RCC 7860 (cell line): ENCODE measurements at places on chromosomes 7 and 10.

DNA sequence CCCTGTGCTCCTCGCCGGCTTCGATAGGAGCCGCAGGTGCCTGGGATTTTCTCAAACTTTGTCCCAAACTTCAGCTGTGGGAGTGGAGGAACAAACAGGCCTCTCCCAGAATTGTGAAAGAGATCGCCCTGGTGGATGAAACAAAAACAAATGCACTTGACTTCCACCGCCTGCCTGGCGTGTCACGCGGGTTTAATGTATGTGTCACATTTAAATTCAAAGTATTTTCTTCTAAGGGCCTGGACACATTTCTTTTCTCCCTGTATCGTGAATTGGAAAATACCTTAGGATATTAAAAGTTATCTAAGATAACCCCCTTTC, 694 bp upstream of the WASL start:
- peak; percentile 64 for DNase-seq

DNA sequence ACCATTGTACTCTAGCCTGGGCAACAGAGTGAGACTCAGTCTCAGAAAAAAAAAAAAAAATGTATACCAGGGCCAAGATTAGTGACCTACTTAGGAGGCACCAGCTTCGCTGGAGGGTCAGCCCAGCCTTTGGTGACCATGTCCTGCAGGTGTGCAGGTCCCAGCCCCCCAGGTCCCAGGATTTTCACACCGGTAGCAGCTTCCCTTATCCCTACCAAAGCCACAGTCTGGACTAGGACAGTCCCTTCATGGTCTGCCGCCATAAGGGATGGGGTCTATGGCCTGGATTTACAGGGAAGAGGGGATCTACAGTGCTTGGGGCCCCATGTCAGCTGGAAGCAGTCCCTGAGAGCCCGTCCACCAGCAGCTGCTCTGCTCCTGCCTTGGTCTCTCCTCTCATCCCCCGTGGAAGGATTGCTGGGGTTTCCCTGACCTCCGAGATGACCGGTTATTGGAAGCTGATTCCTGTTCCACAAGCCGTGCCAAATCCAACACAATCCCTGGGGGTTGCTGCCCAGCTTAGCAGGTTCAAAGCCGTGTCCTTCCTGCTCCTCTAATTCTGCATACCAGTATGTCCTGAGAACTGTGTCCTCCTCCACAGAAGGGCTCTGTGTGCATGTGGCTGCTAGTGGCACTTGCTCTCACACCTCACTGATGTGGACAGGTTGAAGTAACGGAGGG, 11.0 kb upstream of the NDUFB2 start:
- DNase-seq: no peak

GRCh38 chr10:130140425-130140824, 4.2 kb downstream of the GLRX3 start:
- no peak for DNase-seq

DNA sequence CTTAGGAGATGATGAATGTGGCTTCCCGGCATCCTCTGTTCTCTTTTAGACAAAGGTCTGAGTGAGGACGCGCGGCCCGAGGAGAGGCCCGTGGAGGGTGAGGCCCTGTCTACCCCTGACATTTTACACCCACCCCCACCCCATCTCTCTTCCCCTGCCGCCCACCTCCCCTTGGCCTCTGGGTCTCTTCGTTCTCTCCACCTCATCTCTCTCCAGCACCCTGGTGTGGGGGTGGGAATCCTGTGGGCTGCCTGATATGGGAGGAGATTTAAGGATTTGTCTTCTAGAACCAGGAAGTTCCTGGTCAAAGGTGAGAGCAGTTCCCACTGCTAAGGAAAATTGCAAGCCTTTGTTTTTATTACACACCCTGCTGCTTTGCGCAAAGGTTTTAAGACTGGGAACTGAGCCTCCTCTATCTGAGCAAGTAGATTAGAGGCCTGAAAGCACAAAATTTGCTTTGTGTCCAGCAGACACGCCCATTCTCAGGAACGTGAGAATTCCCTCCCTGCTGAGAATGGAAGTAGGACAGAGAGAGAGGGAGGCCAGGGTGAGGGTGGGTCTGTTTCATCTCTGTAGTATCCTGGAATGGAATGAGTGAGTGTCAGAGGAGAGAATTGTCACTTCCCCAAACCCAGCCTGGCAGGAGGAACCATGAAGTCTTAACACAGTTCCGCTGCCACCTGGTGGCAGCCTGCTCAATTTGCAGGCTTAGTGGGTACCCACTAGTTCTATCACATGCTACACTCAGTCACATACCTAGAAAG, 91.2 kb downstream of the GTF2IRD1 start:
- DNase-seq: peak; percentile 78

DNA sequence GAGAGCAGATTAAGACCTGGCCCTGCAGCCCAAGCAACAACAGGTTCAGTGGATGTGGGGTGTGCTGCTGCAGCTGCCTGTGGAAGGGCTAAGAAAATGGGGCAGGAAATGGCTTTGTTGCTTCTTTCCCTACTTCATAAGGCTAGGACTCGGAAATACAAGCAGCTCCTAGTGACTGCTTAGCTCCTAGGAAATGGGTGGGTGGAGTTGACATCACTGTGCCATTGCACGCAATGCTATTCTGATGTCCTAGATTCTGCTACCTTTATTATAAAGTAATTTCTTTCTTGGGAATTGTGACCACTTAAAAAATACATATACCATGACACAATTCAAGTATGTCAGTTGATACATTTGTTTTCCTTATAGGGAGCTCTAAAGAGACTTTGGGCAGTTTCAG, 155.8 kb downstream of the FANK1 start:
- no peak for DNase-seq

DNA sequence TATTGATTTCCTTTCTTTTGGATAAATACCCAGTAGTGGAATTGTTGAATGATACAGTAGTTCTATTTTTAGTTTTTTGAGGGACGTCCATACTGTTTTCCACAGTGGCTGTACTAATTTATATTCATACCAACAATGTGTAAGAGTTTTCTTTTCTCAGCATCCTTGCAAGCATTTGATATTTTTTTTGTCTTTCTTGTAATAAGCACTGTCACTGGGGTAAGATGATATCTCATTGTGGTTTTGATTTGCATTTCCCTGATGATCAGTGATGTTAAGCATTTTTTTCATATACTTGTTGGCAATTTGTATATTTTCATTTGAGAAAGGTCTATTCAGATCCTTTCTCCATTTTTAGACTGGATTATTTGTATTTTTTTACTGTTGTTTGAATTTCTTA, 308.7 kb downstream of the PTEN start:
- no peak for DNase-seq

DNA sequence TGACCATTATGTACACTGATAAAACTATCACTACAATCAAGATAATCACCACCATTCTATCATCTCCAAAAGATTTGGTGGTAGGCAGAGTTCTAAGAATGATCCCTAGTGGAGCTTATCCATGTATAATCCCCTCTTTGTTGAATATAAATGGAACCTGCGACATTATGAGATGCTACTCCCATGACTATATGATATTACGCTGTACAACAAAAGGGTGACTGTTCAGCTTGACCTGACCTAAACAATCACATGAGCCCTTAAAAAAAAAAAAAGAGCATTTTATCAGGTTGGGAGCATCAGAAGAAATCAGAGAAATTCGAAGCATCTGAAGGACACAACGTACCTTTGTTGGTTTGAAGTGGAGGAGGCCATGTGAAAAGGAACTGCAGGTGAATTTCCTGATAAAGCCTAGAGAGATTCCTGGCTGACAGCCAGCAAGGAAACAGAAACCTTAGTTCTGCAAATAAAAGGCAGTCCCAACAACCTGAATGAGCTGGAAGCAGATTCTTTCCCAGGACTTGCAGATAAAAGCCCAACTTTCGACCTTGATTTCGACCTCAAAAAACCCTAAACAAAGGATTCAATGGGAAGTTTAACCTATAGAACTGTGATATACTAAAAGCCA, 270.7 kb downstream of the ADRA2A start:
- DNase-seq: no peak

- DNase-seq: no peak
These were observed 114.0 kb upstream of the CNTNAP2 start for GRCh38 chr7:146002431-146003078.

DNA sequence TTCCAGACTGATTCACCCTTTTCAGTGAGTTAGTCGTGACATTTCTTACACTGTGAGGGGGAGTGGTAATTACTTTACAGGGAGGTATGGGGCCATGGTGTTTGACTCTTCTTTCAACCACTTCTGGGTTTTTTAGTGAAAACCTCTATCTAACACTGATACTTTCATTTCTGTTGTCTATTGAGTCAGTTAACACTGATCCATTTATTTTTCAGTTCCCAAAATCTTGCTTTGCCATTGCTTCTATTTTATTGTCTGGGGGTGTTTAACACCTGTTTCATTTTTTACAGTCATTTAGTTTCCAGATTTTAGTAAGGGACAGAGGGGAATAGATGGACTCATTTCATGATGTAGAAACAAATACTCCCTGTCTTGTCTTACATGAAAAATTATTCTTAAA, 61.5 kb downstream of the HELLS start:
- no peak for DNase-seq

DNA sequence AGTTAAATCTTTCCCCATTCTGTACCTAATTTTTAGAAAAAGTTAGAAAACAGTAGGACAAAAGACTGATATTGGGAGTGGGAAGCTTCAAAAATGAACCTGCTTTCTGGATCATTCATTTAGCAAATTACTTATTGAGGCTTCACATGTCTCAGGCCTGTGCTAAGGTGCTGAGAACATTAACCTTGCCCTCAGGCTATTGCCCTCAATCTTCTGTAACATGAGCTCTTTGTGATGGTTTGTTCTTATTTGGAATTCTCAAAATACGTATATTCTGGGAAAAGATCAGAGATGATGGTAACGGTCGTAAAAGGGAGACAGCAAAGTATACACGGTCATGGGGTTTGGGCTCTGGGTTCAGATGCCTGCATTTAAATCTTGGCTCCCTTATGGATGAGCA, 39.5 kb upstream of the PRKG1 start:
- no peak for DNase-seq

- peak; percentile 10 for DNase-seq
These were observed 244.5 kb upstream of the ANKRD30A start for GRCh38 chr10:36880898-36881297.

GRCh38 chr7:106049139-106049752, 62.9 kb downstream of the SYPL1 start:
- no peak for DNase-seq

DNA sequence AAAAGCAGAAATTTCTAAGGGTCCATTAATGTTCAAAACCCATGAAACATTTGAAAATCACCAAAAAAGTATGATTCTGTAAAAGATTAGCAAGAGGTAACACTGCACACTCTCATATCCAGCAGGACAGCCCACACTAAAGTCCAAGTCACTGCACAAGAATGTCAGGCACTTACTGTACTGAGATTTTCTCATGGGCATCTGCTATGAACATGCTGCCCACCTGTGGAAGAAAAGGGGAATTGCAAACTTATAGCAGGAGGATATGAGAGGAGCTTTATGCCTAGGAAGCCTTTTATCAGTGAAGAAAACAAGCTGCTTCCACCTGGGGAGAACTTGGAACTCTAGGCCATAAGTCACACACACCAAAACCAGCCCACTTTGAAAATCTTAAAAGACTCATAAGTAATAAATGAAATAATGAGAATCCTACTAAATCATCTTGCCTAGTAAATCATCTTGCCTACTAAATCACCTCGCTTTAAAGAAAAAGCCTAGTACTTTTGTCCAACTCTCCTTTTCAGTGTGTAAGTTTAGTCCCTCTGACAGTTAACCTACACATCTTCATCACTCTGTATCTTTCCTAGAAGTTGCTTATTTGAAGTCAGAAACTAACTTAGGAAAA, 46.1 kb downstream of the ARMH3 start:
- DNase-seq: peak; percentile 87

DNA sequence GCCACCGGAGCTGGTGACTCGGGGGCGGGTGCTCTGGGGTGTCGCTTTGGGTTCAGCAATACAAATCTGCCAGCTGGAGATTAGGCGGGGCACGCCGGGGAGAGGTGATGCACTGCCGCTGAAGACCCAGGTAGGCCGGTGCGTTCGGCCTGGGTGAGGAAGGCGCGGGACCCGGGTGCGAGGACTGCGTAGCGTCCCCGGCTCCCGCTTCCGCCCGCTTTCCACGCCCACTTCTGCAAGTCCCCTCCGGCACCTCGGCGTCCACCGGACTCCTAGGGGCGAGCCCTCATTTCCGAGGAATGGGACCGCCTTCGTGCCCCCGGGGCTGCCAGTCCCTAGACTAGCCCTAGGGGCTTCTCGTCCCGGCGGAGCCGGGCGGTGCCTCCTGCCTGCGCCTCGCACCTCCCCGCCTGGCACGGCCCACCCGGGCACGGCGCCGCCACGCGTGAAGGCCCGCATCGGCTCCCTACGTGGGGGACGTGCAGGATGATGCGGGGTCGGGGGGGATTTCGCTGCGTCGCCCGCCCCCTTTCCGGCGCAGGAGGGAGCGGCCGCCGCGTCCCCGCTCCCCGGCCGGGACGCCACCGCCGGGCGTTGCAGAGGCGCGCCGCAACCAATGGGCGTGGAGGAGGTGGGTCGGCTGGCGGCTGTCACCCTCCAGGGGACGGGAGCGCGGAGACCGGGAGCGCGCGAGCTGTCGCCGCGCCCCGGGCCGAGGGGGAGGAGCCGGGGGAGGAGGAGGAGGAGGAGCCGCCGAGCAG, 40.0 kb downstream of the HK1 start:
- peak; percentile 68 for DNase-seq

DNA sequence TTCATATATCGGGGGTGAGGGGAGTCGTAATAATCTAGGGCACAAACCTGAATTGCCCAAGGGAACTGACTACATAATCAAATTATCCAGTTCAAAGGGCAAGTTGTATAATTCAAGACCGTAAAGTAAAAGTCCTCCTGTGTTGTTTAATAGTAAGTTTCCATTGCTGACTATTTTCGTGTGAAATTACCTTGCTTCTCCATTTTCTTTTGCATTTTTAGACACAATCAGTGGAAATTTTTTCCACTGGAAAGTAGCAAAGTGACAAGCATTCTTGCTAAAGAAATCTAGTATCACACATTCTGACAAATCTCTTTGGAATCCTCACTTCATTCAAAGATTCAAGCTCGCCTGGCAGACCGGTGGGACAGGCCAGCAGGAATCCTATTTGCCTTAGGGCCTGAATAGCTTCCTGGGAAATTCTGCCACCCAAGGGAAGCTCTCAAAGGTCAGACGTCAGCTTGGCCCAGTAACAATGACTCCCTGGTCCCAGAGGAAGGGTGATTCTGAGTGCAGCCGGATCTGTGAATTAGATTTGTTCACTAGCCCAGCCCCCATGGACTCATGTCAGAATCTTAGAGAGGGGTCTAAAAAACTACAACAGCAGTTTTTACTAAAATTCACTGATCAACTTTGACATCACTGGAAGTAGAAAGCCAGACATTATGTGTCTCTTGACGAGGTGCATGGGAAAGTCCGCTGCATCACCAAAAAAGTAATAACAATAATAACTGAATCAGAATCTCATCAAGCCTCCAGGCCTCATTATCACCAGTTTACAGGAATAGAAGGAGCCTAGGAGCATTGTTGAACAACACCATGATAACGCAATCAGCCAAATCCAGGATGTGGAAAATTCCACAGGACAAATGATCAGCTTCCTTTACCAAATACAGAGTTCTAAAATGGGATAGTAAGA, 161.0 kb downstream of the SKIDA1 start:
- peak; percentile 93 for DNase-seq
